Mucosa of descending colon (tissue), 3 donors: ENCODE measurements at places on chromosomes 2 and 18. TPM values are rescaled to one million over a fixed set of nuclear protein-coding genes. Genes with fewer than 3 reads are reported as not detected.

The NOSTRIN gene
- total RNA-seq = 56.2 TPM

DNA sequence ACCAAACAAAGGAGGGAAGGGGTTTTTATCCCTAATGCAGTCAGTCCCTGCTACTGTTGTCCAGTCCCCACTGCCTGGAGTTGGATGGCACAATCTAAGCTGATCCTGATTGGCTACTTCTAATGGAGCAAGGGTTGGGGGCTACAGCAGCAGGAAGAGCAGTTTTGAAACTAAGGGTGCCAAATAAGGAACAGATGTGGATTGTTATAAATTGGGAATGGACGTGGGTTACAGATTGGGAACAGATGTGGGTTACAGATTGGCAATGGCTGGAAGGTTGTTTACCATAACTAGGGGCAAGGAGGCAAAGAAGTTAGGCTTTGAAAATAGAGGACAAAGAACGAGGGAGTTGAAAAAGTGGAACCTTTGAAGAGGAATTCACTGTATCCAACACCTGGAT lies 16.0 kb upstream of the PROM2 start:
- no peak for DNase-seq

GRCh38 chr2:169853041-169853668 lies 25.9 kb downstream of the UBR3 start:
- DNase-seq = no peak

DNA sequence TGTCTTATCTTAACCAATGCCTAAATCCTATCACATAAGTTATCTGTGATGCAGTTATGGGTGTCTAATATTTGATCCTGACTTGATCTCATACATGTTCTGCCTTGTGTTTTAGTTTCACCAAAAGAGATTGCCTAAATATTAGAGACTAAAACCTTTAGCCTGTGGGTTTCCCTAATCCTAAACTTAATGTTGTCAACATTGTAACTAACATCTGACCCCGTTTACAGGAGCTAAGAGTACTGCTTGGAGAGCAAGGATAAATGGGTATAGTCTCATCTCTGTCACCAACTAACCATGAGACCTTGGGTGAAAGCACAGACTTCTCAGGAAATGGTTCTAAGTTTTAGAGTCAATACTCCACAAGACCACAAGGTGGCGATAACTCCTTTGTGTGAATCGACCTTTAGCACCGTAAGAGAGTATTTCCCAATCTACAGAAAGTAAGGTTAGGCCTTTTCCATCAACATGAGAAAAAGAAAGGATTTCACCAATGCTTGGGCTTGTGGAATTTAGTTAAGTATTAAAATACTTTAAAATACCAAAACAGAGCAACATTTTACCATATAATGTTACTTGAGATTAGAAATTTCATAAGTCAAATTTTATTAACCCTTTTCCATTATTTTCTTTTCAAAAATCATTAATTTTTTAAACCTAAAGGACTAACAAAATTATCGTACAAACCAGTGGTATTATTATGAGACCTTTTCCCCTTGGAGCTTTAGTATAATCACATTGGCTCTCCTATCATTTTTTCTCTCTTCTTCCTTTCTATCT lies 60.5 kb downstream of the G6PC2 start:
- peak; percentile 80 for DNase-seq

DNA sequence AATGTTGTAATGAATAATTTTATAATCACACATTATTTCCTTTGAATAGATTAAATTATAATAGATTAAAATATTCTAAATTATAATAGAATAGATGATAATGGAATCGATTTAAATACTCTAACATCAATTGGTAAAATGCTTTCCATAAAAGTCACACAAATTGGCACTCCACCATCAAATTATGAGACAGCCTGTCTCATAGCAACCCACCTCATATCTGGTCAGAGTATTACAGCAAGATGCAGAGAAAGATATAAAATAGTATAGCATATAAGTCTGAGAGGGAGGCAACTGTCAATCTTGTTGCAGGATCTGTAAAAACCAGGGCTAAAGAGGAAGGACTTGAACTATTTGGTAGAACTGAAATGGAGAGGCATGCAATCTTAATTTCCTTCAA lies 98.4 kb upstream of the NCKAP5 start:
- no peak for DNase-seq

- no peak for DNase-seq
Observed at GRCh38 chr18:64377446-64377845, 228.6 kb upstream of the LINC00305 start.

- no peak for DNase-seq
Observed at GRCh38 chr2:98245491-98245890, 100.8 kb upstream of the CNGA3 start.

DNA sequence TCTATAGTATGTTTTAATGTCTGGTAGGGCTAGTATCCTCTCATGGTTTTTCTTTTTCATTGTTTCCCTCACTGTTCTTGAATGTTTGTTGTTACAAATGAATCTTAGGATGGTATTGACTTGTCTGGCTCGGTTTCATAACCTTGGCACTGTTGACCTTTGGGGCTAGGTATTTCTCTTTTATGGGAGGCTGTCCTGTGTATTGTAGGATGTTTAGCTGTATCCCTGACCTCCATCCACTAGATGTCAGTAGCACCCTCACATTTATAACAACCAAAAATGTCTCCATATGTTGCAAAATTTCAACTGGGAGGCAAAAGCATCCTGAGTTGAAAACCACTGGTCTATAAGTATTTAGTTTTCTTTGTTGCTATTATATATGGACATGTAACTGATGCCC lies 7.0 kb upstream of the AOX1 start:
- DNase-seq = peak; percentile 55

The COPS9 gene
- 83.9 TPM for total RNA-seq

- DNase-seq = no peak
Observed at GRCh38 chr2:76998704-76999103, 523.5 kb downstream of the LRRTM4 start.

- no peak for DNase-seq
Observed at GRCh38 chr2:105143094-105143466, 98.5 kb upstream of the GPR45 start.

GRCh38 chr18:58584200-58585127 lies 44.4 kb downstream of the ALPK2 start:
- DNase-seq = no peak

The DCDC2C gene
- not detected for total RNA-seq

GRCh38 chr2:64932371-64933216 lies 56.6 kb upstream of the SLC1A4 start:
- no peak for DNase-seq

- no peak for DNase-seq
Observed at GRCh38 chr18:75257605-75258004, 47.0 kb downstream of the TSHZ1 start.

The SPEG gene
- total RNA-seq = 7.9 TPM

DNA sequence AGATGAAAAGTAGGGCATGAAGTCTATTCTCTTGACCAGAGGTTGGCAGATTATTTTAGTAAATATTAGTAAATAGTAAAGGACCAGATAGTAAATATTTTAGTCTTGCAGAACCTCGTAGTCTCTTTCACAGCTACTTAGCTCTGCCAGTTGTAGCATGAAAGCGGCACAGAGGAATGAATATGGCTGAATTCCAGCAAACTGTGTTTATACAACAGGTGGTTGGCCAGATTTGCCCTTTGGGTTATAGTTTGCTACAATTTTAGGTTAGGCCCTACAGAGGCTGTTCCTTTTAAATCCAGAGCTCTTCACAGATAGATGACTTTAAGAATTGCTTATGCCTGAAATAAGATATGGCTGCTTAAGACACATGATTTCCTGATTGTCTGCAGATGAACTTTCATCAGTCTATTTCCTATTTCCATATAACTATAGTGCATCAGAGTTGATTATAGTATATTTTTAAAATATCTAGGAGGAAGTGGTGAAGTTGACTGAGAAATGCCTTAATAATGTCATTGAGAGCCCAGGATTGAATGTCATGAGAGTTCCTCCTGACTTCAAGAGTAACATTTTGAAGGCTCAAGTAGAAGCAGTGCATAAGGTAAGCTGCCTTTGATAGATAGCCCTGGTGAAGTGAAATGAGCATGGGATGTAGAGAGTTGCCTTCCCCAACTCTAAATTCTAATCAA lies 80.5 kb downstream of the TMEM185B start:
- DNase-seq = no peak
